Activated CD4-positive, alpha-beta T cell treated with anti-CD3 and anti-CD28 coated beads, Interleukin-2, Interleukin-4, amounts not matched to agents 100 ng/mL and 50 ng/mL, durations not matched to agents 16 hours and 8 hours (primary cell): ENCODE measurements at places on chromosomes 2 and 18.
A peak's percentile ranks its signal among the peaks of the same experiment; 100 is the strongest.

DNA sequence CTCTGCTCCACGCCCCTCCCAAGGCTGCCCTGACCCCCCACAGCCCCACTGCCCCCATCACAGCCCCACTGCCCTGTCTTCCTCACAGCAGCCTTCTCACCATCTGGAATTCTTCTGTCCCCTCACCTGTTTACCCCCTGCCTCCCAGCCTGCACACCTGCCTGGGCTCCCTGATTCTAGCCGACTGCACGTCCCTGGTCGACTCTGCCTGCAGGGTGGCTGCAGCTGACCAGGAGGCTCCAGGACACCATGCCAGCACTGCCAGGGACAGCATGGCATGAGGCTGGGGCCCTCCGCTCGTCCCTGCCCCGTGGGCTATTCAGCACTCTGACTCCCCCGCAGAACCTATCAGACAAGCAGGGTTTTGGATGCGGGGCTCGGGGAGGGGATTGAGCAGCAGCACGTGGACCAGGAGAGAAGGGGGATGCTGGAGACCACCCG is 254.1 kb downstream of the HDAC4 start:
- DNase-seq, result no peak

GRCh38 chr2:118845522-118846441 is 1.7 kb downstream of the EN1 start:
- DNase-seq, result no peak

DNA sequence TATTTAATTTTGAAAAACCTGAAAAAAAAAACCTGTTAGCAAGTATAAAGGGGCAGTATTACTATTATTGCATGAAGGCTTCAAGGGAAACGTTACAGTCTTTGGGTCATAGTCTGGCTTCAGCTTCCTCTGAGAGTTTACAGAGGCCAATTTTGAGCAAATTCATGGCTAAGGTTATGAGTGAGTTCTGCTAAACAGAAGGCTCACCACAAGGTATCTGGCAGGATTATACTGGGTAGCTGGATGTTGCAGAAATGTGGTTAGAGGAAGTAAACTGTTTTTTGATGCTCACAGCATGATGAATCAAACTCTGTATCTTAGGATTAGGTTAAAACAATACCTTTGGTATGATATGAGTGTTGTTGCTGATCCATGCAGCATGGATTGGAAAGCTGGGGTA is 9.3 kb downstream of the MRPL19 start:
- no peak for DNase-seq

DNA sequence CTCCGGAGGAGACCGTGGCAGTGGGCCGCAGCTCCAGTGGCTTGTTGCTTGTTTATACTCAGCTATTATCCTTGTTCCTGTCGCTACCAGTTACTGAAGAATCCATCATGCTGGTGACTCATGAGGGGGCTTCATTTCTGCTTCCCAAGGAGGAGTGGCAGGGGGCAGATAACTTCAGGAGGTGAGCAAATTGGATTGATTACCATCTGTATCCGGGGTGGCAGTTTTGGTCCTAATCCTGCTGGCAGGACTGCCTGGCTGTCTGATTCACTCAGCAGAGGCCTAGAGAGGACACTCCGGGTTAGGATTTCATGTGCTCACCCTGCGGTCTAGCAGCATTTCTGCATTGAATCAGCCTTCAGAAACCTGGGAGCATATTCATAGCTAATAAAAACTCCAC is 230.0 kb downstream of the ACTR3 start:
- no peak for DNase-seq

GRCh38 chr2:234025891-234026401 is 24.6 kb upstream of the SPP2 start:
- no peak for DNase-seq

GRCh38 chr2:82109418-82109817 is 1804.9 kb upstream of the LRRTM1 start:
- DNase-seq, result no peak

- no peak for DNase-seq
Measured at GRCh38 chr2:84116143-84116542, 342.9 kb downstream of the SUCLG1 start.

GRCh38 chr2:20619624-20620024 is 31.3 kb downstream of the HS1BP3 start:
- DNase-seq, result no peak

DNA sequence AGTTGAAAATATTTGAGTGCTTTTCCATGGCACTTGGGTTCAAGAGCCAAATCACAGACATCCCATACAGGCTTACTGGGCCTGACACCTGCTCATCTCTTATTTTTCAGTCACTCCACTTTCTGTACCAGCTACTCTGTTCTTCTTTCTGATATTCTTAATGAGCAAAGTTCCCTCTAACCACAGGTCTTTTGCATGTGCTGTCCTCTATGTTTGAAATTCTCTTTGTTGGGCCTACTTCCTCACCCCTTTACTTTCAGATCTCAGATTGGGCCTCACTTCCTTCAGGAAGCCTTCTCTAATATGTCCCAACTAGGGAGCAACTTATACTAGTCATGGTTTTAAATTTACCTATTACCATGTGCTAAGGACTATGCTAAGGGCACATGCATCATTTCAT is 81.8 kb upstream of the RBMS1 start:
- DNase-seq, result no peak

DNA sequence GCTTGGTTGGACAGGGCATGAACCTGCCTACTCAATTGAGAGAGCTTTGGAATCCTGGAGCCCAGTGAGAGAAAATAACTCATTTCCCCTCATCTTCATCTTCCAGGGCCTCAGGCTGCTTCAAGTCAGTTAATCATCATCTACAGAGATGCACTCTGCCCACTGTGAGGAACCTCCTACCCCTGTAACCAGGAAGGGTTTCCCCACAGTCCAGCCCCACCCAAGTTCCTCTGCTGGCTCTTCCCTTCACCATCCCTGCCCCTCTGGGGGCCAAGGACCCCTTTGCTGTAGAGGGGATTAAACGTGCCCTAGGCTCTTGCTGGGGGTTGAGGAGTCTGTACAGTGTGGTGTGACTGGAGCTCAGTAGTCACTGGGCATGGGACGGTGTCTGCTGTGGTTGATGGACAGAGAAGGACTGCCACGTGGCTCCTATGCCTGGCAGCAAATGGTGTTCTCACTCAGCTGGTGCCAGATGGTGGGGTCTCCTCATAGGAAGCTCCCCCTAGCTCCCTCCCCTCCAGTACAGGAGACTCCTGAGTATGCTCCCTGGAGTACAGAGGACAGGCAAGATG is 29.5 kb upstream of the LGALSL start:
- DNase-seq, result no peak

DNA sequence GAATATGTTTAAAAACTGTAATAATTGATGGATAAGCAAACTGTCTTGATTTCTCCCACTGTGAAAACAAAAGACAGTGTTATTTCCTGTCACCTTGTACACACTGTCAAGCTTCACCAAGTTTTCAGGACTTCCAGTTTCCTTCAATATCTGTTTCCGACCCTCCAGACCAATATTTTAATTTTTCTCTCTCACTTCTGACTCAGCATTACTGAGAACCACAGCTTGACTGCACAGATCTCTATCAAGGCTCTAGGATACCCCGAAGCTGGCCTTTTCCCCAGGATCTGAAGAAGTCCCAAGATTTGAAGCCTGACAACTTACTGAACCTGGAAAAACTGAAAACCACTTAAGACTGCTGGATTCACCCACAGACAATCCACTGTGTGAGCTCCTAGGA is 13.2 kb upstream of the SULT1C3 start:
- DNase-seq, result no peak

DNA sequence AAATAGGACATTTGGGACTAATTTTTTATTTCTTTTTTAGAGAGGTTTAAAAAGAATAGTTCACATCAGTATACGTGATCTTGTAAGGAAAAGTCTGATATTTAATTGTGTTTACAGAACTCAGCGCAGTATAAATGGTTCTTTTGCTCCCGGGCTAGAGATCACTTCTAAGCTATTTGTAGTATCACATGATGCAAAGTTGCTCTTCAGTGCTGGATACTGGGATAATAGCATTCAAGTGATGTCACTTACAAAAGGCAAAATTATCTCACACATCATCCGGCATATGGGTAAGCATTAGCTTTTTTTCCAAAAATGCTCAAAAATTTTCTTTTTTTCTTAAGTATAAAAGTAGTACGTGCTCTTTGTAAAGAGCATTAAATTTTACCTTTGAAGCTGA is 37.4 kb upstream of the CYP20A1 start:
- DNase-seq, result no peak

DNA sequence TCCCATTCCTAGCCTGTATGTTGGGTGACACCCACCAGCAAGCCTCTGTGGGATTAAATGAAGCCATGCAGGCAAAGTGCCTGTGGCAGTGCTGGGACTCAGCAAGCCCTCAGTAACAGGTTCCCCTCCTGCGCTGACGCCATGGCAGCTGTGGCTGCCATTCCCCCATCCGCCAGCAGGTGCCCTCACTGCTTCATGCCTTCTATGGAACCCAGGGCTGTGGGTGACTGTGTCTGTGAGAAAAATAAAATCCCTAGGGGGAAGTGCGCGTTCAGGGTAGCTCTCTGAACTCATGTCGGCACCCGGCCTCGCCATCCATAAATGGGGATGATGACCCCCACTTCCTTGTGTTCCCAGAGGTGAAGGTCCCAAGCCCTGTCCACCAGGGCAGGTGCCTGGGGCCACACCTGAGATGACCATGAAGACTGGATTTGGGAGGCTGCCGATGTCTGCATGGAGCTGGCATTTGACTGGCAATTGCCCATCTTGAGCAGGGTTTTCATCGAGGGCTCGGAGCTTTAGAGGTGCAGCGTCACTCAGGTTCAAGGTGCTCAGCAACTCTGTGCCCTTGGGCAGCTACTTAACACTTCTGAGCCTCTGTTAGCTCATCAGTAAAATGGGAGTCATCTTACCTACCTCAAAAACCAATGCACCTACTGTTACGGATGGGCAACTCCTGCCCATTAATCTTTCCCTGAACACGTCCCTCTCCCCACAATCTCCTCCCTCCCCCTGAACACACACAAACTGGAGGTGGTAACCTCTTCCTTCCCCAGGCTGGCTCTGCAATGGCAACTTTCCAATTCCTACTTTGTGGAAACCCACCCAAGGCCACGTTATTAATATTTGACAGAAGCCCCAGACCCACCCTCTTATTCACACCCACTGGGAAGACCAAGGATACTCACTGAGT is 2.9 kb upstream of the MAL start:
- DNase-seq, result peak; percentile 77

DNA sequence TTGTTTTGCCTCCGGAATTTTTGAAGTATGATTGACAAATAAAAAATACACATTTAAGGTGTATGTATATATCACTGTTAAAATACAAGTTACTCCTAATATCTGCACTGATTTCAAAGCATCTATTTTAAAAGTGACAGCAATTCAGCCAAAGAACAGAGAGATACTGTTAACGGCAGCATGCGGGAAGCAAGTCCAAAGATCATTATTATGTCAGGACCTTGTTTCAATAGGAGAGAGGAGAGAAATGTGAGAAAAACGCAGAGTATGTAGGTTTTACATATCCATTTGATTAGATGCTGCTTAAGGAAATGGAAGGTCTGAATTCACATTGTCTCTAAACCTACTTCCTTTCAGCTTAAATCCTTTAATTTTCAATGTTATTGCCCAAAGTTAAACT is 545.5 kb upstream of the SLC8A1 start:
- DNase-seq, result no peak

GRCh38 chr18:23878336-23878900 is 136.1 kb upstream of the TTC39C start:
- no peak for DNase-seq

DNA sequence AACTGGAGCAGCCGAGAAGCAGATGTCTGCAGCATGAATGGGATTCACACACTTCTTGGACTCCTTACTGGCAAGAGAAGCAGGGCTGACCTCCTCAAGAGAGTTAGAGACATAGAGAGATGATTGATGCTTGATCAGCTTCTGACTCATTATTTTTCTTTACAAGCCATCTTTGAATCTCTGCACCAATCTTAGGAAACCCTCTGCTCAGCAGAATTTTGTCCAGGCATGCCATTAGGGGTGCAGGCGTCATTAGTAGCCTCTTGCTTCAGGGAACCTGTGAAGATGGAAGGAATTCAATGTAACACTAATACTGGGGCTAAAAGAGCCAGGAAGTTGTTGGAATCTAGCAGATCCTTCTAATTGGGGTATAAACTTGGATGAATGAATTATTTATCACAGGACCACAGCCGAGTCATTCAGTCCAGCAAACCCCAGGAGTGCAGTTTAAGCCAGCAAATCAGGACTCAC is 151.8 kb downstream of the MGAT5 start:
- no peak for DNase-seq

GRCh38 chr18:79445696-79446561 is 50.2 kb downstream of the NFATC1 start:
- no peak for DNase-seq

DNA sequence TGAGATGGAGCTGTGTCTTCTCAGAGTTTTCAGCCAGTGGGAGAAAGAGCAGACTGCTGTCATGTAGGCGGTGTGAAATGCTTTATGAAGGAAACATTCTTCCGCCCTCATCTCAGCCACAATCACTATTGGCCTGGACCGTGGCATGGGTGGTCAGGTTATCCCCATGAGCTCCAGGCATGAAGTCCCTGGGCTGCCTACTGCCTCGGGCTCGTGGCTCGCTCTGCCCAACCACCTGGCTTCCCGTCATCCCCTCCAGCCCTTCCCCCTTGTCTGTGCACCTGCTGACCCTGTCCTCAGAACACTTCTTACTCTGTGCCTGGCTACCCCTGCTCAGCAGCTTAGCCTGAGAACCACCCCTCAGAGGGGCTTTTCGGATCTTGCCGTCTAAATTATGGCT is 15.5 kb downstream of the COLEC11 start:
- no peak for DNase-seq

DNA sequence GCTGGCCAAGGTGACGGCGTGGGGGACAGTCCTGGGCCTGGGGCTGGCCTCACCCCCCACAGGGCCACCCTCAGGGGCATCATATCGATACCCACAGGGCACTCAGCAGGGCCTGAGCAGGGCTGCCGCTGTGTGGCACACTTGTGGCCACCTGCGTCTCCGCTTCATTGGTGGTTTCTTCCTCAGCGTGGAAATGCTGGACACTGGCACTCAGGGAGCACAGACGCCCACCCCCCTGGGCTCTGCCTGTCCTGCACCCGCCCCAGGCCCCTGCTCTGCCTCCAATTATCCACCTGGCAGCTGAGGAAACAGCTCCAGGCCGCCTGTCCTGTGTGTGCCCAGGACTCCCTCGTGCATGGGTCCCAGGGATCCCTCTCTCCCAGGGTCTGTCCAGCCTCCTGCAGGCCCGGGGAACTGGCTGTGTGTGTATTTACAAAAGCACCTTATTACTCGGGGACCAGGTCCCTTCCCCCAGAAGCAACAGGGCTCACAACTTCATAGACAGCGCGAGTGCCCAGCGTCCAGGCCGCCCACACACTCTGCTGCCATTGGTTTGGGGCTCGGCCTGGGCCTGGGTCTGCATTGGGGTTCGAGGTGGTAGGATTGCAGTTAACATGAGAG is 13.1 kb downstream of the CROCC2 start:
- no peak for DNase-seq

- no peak for DNase-seq
Measured at GRCh38 chr2:30665761-30666265, 141.4 kb downstream of the CAPN13 start.

DNA sequence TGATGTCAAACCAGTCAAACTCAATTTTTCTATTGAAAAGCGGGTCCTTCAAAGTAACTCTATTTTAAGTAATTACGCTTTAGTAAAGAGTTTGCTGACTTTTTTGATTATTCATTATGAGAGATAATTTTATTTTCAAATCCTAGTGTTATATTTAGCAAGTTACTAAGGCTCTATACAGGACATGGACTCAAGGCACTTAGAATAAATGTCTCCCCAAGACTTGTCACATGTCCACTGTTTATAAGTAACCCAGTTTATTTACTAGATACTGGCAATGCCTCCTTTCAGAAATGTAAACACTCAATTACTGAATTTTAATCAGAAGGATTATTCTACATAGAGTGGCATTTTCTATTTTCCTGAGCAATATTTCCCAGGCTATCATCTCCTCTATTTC is 638.1 kb downstream of the ERBB4 start:
- DNase-seq, result no peak
